ENCODE measurements at places on chromosomes 6 and 20. TPM values are rescaled to one million over a fixed set of nuclear protein-coding genes. Genes with fewer than 3 reads are reported as not detected.

Gene PDE10A
- total RNA-seq: 15.0 TPM

Gene LHFPL5
- total RNA-seq: not detected

Gene ENPP4
- 4.4 TPM for total RNA-seq

Gene ENPP5
- 2.5 TPM for total RNA-seq

Gene TULP1
- not detected for total RNA-seq

Gene COL21A1
- 16.7 TPM for total RNA-seq

Gene PLTP
- total RNA-seq: 292 TPM

Gene ANKEF1
- 4.2 TPM for total RNA-seq

Gene FOXA2
- not detected for total RNA-seq

Gene IPCEF1
- total RNA-seq: 2.0 TPM

Gene SIRPD
- total RNA-seq: not detected

- no peaks in the 10 kb centered on the region for H3K36me3 ChIP-seq
- no peak overlapping the region for H3K27ac ChIP-seq
- no peaks in the 10 kb centered on the region for H3K27me3 ChIP-seq
- H3K4me1 ChIP-seq: no peaks in the 10 kb centered on the region
Measured at GRCh38 chr6:31268836-31269235, 3.1 kb downstream of the HLA-C start.

DNA sequence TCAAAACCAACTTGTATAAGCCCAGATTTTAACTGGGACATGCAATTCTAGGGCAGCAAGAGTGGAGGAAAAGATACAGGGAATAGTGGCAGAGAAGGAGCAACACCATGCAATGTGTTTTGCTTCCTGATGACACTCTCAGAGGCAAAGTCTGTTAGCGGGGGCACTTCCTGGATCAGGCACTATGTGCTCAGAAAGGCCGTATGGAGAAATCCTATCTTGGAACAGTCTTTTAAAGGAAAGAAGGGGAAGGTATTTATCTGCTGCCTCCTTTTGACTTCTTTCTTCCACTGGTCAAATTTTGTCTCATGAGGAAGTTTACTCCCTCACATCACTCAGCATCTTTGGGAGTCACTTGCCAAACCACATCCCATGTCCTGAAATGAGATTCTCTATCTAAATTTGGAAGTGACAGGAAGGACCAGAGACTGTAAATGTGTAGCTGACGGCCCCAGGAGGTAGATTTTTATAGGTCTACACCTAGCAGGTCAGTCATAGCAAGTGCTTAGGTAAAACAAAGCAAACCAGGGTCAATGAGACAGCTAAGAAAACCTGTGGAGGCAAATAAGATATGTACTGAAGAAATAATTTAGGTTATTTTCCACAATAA lies 91.7 kb upstream of the ELOVL5 start:
- H3K36me3 ChIP-seq: no peaks in the 10 kb centered on the region
- H3K27me3 ChIP-seq: no peaks in the 10 kb centered on the region
- H3K4me3 ChIP-seq: no peak overlapping the region
- H3K27ac ChIP-seq: no peak overlapping the region

DNA sequence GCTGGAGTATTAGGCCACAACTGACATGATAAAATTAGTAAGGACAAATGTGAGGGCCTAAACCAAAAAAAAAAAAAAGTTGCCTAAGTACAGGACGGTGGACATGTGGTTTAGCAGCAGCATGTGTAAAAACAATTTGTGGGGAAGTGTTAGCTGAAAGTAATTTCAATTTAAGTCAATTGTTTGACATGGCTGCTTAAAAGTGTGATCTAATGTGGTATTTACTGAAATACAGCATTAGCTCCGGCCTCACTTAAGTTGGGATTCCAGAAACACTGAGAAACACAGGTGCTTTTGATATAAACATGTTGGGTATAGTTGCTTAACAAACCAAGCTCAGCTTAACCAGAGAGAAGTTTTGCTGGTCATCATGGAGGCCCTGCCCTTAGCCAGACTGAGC lies 119.7 kb downstream of the FYN start:
- no peaks in the 10 kb centered on the region for H3K27me3 ChIP-seq
- H3K4me3 ChIP-seq: no peak overlapping the region
- DNase-seq: no peak
- H3K4me1 ChIP-seq: no peaks in the 10 kb centered on the region
- H3K36me3 ChIP-seq: no peaks in the 10 kb centered on the region

DNA sequence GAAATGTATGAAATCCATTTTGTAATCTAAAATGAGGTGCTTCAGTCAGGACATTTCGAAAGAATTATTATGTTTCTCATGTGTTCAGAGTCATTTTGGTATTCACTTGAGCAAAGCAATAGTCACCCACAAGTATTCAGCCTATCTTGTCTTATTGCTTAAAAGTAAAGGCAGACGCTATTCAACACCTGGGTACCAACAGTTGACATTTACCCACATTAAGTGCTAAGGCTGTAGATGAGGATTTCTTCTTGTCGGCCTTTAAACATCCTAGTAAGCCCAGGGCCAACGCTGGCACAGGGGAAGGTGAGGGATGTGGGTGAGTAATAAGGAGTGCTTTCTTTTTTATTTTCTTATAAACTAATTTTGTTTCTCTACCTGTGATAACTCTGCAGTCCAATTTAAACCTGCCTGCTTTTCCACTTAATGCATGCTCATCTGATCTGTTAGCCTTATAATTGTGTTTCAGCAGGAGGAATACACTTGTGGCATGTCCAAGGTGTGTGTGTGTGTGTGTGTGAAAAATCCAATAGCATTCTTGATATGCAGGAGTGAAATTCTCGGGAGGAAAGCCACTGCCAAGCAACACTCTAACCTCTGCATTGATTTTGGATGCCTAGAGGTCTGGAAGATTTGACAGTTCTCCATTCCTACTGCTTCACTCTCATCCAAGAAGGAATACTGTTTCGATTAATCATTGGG lies 252.0 kb downstream of the SOX4 start:
- H3K27ac ChIP-seq: no peak overlapping the region
- no peak for DNase-seq
- no peak overlapping the region for H3K4me3 ChIP-seq
- H3K4me1 ChIP-seq: peaks cover 13% of the 10 kb centered on the region
- H3K36me3 ChIP-seq: no peaks in the 10 kb centered on the region

GRCh38 chr6:39790772-39791171 lies 1.4 kb upstream of the DAAM2 start:
- peak; percentile 75 for DNase-seq
- H3K27ac ChIP-seq: no peak overlapping the region
- no peaks in the 10 kb centered on the region for H3K27me3 ChIP-seq

- no peak overlapping the region for H3K27ac ChIP-seq
- no peaks in the 10 kb centered on the region for H3K27me3 ChIP-seq
- no peak for DNase-seq
Measured at GRCh38 chr6:38453861-38454260, 185.9 kb downstream of the BTBD9 start.

- H3K27ac ChIP-seq: no peak overlapping the region
- no peaks in the 10 kb centered on the region for H3K27me3 ChIP-seq
- H3K36me3 ChIP-seq: no peaks in the 10 kb centered on the region
Measured at GRCh38 chr6:113903666-113904330, 46.7 kb downstream of the MARCKS start.

- H3K27me3 ChIP-seq: no peaks in the 10 kb centered on the region
- peaks cover 8% of the 10 kb centered on the region for H3K4me1 ChIP-seq
- H3K4me3 ChIP-seq: no peak overlapping the region
- H3K36me3 ChIP-seq: no peaks in the 10 kb centered on the region
- H3K27ac ChIP-seq: no peak overlapping the region
Measured at GRCh38 chr6:35376281-35376680, 33.9 kb downstream of the PPARD start.

DNA sequence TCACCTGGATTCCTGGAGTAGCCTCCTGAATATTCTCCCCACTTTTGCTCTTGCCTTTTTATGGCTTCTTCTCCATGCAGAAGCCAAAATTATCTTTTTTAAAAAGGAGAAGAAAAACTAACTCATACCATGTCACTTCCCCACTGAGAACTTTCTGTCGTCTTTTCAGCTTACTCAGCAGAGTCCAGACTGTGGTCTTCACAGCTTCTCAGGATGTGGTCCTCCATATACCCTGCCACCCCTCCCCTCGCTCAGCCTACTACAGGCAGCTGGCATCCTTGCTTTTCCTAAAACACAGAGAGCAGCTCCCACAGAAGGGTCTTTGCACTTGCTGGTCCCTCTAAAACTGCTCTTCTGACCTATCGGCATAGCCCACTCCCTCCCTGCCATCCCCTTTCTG lies 89.4 kb upstream of the ISM1 start:
- H3K4me3 ChIP-seq: no peak overlapping the region
- no peaks in the 10 kb centered on the region for H3K36me3 ChIP-seq
- no peak for DNase-seq
- no peak overlapping the region for H3K27ac ChIP-seq
- no peaks in the 10 kb centered on the region for H3K27me3 ChIP-seq
- no peaks in the 10 kb centered on the region for H3K4me1 ChIP-seq

- no peaks in the 10 kb centered on the region for H3K36me3 ChIP-seq
- no peak for DNase-seq
- H3K4me1 ChIP-seq: peaks cover 36% of the 10 kb centered on the region
- H3K4me3 ChIP-seq: no peak overlapping the region
- H3K27ac ChIP-seq: no peak overlapping the region
- H3K27me3 ChIP-seq: no peaks in the 10 kb centered on the region
Measured at GRCh38 chr20:37990571-37991151, 42.6 kb downstream of the TTI1 start.

- no peak overlapping the region for H3K27ac ChIP-seq
- H3K27me3 ChIP-seq: no peaks in the 10 kb centered on the region
- H3K4me3 ChIP-seq: no peak overlapping the region
- no peaks in the 10 kb centered on the region for H3K4me1 ChIP-seq
- no peak for DNase-seq
Measured at GRCh38 chr6:167952512-167952859, 45.0 kb upstream of the KIF25 start.

- H3K27ac ChIP-seq: no peak overlapping the region
- H3K4me1 ChIP-seq: no peaks in the 10 kb centered on the region
- H3K27me3 ChIP-seq: no peaks in the 10 kb centered on the region
- DNase-seq: no peak
- no peak overlapping the region for H3K4me3 ChIP-seq
Measured at GRCh38 chr20:14512839-14513238, 175.4 kb upstream of the FLRT3 start.

DNA sequence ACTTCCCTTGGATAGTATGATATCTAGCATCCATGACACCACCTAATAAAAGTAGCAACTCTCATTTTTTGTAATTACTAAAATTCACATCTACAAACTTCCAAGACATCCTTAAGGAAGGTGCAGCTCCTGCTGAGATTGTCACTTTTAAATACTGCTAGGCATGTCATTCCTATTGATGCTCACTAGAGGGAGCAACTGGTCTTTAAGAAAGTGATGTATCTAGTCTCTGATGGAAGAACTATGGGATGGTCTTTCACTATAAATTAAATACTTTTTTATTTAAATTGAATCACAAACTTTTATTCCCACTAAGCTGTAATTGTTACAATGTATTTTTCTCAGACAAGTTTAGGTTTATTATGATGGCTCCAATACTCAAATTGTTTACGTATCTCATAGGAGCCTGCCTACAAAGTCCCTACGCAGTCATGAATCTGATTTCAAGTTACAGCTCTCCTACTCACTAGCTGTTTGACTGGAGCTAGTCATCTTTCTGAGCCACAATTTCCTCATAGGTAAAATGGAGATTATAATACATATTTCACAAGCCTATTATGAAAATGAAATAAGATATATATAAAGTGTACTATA lies 8.1 kb upstream of the TSPYL1 start:
- H3K36me3 ChIP-seq: no peaks in the 10 kb centered on the region
- H3K27ac ChIP-seq: no peak overlapping the region
- no peaks in the 10 kb centered on the region for H3K27me3 ChIP-seq
- no peaks in the 10 kb centered on the region for H3K4me1 ChIP-seq
- no peak overlapping the region for H3K4me3 ChIP-seq

DNA sequence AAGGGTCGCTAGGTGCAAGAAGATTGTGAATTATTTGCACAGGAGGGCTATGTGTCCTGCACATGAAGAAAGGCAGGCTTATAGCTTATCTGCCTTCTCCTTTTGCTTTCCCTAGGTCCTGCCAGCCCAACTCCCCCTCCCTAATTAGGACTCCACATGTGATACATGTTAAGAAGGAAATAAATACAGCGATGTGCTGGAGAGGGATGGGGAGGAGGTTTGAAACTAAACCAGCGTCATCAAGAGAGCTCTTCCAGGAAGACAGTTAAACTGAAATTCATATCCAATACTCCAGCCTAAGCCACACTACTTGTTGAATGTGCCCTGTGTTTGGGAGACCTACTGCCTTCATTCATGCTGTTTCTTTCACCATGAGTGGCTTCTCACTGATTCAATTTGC lies 34.9 kb upstream of the UTRN start:
- H3K27ac ChIP-seq: peak overlapping the region; percentile 74
- no peak overlapping the region for H3K4me3 ChIP-seq
- no peaks in the 10 kb centered on the region for H3K27me3 ChIP-seq
- no peaks in the 10 kb centered on the region for H3K36me3 ChIP-seq
- peaks cover 15% of the 10 kb centered on the region for H3K4me1 ChIP-seq
- DNase-seq: no peak

DNA sequence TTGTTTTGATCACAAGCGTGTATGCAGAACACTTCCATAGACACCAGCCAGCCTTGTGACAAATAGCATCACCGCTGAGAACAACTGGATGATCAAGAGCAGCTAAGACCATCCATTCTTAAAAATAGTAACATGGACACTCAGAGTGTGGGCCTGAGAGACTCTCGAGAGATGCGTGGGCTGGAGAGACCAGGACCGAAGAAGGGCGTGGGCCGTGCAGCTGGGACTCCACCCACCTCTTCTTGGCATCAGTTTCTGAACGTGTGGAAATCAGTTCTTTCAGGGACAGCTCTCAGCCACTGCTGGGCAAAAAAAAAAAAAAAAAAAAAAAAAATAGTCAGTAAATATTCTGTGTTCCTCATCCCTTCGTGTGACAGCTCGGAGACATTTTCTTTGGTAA lies 314.5 kb upstream of the CDH4 start:
- no peaks in the 10 kb centered on the region for H3K27me3 ChIP-seq
- no peak overlapping the region for H3K27ac ChIP-seq
- no peak overlapping the region for H3K4me3 ChIP-seq

DNA sequence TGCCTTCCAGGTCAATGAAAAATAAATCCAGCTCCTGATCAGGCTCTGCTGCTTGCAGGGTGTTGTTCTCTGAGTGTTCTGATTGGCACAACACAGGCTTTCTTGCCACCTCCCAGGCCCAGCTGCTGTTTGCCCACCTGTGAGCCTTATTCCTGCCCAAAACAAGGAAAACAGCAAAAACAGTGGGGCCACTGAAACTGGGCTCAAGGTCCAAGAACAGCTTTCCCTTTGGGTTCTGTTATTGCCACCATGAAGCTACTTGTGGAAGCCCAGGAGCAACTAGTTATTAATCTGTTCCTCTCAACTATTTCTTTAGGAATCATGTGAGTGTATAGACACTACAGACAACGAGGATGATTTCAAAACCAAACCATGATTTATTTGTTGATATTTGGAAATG lies 159.1 kb downstream of the PLCB1 start:
- DNase-seq: no peak
- peaks cover 9% of the 10 kb centered on the region for H3K4me1 ChIP-seq
- H3K36me3 ChIP-seq: no peaks in the 10 kb centered on the region
- H3K4me3 ChIP-seq: no peak overlapping the region
